Cortex of kidney (tissue), 1 donor: ENCODE measurements at places on chromosomes 11 and 22.

DNA sequence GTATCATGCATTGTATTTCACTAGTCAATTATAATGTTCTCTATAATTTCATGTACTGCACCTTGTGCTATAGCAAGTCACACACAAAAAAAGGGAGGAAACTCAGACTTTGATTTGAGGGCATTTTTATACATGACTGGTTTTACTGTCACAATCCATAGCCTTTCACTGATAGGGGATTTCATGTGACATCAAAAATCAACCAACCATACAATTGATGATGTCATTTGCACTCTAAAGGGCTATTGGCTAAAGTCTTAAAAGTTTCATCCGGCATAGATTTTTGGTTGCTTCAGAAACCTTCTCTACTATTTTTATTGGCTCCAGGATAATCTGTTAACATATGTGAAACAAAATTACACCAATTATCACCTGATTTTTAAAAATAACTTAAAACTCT is 237.8 kb downstream of the DCDC1 start:
- no peak for DNase-seq

DNA sequence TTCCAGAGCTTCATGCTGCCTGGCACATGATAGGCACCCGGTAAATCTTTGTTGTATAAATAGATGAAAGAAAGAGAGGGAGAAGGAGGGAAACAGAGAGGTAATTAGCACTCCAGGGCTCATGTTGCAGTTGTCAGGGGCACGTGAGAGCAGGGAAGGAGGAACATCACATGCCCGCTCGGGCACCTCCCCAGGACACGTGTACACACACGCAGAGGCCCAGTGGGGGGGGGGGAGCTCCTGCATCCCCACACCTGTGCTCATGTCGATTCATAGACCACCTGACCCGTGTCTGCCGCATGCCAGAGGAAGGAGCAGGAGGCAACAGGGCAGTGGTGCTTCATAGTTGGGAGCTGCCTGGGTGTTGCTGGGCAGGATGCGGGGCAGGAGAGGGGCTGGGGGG is 37.1 kb upstream of the NNMT start:
- no peak for DNase-seq

DNA sequence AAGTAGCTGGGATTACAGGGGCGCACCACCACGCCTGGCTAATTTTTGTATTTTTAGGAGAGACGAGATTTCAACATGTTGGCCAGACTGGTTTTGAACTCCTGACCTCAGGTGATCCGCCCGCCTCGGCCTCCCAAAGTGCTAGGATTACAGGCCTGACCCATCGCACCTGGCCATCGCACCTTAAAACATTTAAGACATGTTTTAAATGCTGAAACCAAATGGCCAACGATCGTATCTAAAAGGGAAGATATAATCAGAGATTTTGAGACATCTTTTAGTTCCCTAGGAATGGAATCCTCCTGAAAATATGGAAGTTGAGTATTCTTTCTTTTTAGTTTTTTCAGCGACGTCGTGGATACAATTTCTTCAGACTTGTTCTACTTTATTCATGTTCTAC is 21.8 kb upstream of the APOBEC3A start:
- DNase-seq = no peak

- no peak for DNase-seq
These were observed 300.2 kb downstream of the LARGE1 start for GRCh38 chr22:33620085-33620484.

GRCh38 chr11:72637926-72638325 is 36.3 kb downstream of the PDE2A start:
- DNase-seq = no peak

DNA sequence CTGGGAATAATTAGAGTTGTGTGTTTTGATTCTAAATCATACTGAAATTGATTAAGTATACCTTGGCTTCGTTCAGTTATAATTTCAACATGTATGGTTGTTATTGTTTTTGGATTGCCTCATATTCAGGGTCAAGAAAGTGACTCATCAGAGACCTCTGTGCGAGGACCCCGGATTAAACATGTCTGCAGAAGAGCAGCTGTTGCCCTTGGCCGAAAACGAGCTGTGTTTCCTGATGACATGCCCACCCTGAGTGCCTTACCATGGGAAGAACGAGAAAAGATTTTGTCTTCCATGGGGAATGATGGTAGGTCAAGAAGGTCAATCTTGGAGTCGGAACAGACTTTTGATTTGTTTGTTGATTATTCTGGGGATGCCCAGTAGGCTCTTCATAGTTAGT is 40.4 kb downstream of the KMT2A start:
- no peak for DNase-seq

GRCh38 chr11:14644226-14645014 is 816 bp downstream of the PDE3B start:
- no peak for DNase-seq

GRCh38 chr11:61696602-61697001 is 16.4 kb downstream of the DAGLA start:
- DNase-seq = no peak

GRCh38 chr11:12802418-12803085 is 128.3 kb downstream of the TEAD1 start:
- DNase-seq = no peak

DNA sequence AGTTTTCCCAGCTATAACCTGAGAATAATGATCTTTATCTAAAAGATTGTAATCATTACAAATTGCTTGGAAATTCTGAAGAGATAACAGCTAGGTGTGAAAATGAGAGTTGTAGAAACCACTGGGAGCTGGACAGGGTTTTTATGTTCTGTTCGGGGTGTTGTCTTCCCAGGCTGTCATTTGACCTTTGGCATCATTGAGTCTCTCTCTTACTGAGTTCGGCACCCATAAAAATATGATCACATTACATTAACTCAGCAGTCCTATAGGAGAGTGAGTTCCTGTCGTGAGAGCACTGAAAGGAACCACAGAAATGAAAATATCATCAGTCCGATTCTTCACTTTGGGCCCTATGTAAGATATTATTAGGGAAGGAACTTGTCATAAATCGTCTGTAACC is 29.3 kb downstream of the KIRREL3 start:
- no peak for DNase-seq

- no peak for DNase-seq
These were observed 136.9 kb upstream of the SYT13 start for GRCh38 chr11:45423036-45423435.

- DNase-seq = no peak
These were observed 774 bp upstream of the E2F8 start for GRCh38 chr11:19241260-19242178.

- no peak for DNase-seq
These were observed 432 bp upstream of the GP1BB start for GRCh38 chr22:19722982-19723231.

- no peak for DNase-seq
These were observed 6.7 kb upstream of the CYTH4 start for GRCh38 chr22:37275622-37276021.

DNA sequence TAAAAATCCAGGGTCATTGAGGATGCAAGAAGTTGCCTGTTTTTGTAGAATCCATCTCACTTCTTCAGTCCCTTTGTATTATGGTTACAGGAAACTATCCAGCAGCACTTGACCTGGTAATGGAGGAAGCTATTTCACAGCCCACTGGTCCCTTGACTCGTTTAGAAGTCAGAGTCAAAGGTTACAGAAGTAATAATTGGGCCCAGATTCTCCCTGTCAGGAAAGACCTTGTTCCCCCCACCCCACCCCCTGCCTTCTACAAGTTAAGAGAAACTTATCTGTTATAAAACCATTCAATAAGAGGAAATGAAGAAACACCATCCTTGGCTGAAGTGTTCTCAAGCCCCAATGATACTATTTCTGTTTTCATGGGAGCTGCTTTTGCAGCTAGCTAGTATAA is 65.8 kb downstream of the CSTPP1 start:
- DNase-seq = no peak
